Effector CD8-positive, alpha-beta T cell (primary cell): ENCODE measurements at places on chromosomes 12 and 14.

DNA sequence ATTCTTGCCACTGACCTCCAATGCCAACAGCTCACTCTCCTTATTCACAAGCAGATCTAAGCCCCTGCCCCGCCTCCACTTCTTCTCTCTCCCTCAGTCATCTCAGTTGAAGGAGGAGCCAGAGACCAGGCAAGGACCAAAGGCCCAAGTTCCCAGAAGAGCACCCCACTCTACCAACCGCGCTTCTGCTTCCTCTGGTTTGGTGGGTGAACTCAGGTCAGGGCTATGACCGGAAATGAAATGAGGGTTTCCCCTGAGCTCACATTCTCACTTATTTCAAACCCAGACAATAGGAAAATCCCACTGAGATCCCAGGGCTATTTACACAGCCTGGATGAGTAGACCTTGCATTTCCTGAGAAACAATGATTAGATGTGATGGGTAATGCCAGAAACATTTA, 9.9 kb downstream of the DPF3 start:
- DNase-seq = no peak

DNA sequence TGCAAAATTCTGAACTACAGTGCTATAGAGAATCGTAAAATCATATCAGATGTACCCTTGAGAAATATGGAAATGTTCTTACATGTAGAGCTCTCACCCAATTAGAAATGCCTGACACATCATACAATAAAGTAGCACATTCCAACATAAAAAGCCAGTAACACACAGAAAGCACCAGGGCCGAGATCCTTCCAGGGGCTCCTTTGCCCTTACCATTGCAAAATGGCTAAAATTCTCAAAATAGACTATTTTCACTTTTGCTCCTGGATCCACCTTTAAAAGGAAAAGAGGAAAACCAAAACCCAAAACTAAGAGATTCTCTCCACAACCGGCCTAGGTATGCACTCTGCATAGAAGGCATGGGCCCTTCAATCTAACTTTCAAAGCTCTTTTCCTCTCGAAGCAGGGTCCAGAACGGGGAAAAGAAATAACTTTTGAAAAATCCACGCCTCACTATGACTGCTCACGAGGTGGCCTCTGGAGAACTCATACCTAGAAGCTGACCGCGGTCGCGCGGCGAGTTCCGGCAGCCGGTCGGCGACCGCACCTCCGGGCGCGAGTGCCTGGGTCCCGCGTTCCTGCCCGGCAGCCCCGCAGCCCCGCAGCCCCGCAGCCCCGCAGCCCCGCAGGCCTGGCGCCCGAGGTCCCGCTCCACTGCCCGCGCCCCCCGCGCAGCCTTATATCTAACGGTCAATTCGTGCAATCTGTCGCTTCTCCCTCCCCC, 2.7 kb downstream of the OTX2 start:
- DNase-seq = no peak

DNA sequence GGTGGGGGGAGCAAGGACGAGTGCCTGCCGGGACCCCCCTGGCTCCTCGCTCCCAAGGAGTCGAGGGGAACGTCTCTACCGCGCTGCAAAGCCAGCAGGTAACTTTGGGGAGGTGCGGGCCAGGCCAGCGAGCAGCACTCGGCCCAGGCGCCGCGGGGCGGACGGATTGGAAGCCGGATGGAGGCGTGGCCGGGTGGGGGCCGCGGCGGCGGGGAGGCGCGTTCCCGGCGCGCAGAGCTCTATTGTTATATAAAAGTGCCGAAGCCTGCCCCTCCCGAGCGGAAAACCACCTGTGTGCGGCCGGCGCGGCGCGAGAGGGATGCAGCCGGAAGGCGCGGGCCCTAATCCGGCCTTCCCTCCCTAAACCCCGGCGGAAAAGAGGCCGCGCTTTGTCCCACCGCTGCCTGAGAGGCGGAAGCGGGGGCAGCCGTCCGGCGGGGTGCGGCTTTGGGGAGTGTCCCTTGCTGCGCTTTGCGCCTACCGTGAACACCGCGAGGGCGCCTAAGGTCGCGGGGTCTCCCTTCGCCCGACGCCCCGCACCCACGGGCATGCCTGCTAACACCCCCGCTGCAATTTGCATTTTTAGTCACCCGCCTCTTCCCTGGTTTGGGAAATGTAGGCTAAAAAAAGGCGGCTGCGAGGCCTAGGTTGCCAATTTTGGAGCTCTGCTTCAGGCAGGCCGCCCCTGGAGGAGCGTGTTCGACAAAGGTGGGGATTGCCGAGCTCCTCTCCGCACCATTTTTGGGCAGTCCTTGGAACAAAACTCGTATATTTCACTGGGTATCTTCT, 1.7 kb upstream of the DUSP6 start:
- no peak for DNase-seq

- DNase-seq = no peak
Measured at GRCh38 chr12:80422550-80422949, 21.5 kb upstream of the PTPRQ start.

GRCh38 chr14:54048736-54049135, 92.1 kb upstream of the BMP4 start:
- DNase-seq = no peak

DNA sequence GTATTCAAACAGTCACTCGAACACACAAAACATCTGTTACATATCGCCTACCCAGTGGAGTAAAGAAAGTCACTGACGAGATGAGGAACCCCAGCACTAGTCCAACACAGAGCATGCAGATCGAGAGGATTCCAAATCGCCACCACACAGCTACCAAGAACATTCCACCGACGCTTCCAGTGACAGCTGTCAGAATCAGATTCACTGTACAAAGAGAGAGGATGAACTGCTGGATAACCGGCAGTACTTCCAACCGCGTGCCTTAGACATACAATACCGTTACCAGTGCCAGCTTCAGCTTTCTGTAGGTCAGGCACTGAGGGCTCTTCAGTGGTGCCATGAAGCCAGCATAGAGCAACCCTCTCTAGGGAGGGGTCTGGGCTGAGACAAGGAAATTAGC, 34.5 kb downstream of the TM7SF3 start:
- DNase-seq = no peak

GRCh38 chr12:124085419-124086296, 112.6 kb downstream of the ZNF664 start:
- DNase-seq = no peak

DNA sequence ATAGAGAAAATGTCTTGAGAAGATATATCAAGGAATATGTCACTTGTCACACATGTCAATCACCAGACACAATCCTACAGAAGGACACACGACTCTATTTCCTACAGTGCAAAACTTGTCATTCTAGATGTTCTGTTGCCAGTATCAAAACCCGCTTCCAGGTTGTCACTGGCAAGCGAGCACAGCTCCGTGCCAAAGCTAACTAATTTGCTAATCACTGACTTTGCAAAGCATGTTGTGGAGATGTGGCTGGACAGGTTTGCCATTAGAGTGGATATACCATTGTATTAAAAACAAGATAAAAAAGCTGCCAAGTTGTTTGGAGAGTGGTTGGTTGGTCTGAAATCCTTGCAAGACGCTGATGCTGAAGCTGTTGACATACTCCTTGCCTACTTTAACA, 7.9 kb upstream of the SGPP1 start:
- no peak for DNase-seq
